Activated T-cell treated with anti-CD3 and anti-CD28 coated beads for 1 hour (primary cell): ENCODE measurements at places on chromosomes 1 and 21.

- no peak for DNase-seq
Observed at GRCh38 chr1:147246910-147247655, 4.6 kb downstream of the CHD1L start.

DNA sequence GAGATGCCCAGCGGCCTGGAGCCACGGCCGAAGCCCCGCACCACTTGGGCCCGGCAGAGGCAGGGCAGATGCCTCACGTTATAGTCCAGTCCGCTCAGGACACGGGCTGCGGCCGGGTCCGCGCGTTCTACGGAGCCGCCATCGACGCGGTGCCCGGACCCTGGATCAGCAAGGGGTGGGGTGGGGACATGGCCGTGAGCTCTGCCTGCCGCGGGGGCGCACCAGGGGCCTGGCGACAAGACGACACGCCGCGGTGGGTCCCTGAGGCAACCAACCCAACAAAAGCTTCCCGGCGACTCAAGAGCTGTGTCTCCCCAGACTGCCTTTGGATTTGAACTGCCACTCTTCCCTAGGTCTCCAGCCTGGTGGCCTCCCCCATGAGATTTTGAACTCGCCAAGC lies 211.4 kb upstream of the GREM2 start:
- DNase-seq = no peak

DNA sequence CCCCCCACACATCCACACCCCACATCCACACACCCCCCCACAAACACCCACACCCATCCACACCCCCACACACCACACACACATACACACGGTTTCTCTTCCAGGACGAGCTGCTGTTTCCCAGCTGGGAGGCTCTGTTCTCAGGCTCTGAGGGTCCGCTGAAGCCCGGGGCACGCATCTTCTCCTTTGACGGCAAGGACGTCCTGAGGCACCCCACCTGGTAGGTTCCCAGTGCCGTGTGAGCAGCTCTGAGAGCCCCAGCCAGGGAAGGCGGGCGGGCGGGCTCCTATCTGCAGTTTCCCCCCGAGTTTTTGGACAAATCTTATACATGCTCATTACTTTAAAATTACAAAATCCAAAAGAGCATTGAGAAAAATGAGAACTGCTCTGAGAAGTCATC lies 31.2 kb downstream of the SLC19A1 start:
- DNase-seq = no peak

DNA sequence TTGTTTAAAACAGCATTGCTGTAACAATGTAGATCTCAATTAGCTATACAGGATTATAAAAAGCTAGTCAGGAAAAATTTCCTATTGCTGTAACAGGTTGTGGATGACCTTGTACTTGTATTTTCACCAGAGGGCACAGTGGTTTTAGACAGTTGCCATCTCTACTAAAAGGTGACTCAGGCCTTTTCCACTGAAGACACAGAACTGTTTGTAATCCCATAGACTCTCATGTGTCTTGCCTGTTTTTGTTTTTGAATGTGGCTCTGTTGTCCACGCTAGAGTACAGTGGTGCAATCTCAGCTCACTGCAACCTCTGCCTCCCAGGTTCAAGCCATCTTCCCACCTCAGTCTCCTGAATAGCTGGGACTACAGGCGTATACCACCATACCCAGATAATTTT lies 5.9 kb downstream of the MTFR1L start:
- no peak for DNase-seq

DNA sequence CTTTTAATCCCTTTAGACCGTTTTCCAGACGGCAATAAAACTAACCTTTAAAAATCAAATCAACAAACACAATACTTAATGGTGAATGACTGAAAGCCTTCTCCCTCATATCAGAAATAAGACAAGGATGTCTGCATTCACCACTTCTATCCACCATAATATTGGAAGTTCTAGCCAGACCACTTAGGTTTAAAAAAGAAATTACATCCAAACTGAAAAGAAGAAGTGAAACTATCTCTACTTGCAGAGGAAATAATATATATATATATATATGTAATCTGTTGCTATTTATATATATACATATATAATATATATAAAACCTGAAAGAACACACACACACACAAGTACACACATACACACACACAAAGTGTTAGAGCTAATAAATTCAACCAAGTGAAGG lies 100.4 kb downstream of the BRINP3 start:
- DNase-seq = no peak

GRCh38 chr1:15046487-15047165 lies 106.9 kb upstream of the TMEM51 start:
- DNase-seq = peak; percentile 38

GRCh38 chr1:210366767-210367166 lies 38.1 kb downstream of the HHAT start:
- DNase-seq = no peak

DNA sequence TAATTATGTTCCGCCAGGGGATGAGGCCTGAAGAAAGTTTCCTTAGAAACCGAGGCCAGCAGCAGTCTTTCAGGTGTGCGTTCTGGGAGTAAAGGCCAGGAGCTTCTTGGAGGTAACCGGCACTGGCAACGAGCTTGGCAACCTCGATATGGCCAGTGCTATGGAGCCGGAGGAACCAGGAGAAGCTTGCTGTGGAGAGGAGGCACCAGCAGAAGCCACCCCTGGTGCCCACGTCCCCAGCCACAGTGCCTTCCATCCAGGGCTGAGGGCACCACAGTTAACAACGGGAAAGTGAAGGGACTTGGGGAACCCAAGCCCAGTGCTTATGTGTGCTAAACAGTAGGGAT lies 41.5 kb upstream of the LIN9 start:
- DNase-seq = no peak

GRCh38 chr1:97307151-97307550 lies 585.6 kb downstream of the PTBP2 start:
- no peak for DNase-seq

DNA sequence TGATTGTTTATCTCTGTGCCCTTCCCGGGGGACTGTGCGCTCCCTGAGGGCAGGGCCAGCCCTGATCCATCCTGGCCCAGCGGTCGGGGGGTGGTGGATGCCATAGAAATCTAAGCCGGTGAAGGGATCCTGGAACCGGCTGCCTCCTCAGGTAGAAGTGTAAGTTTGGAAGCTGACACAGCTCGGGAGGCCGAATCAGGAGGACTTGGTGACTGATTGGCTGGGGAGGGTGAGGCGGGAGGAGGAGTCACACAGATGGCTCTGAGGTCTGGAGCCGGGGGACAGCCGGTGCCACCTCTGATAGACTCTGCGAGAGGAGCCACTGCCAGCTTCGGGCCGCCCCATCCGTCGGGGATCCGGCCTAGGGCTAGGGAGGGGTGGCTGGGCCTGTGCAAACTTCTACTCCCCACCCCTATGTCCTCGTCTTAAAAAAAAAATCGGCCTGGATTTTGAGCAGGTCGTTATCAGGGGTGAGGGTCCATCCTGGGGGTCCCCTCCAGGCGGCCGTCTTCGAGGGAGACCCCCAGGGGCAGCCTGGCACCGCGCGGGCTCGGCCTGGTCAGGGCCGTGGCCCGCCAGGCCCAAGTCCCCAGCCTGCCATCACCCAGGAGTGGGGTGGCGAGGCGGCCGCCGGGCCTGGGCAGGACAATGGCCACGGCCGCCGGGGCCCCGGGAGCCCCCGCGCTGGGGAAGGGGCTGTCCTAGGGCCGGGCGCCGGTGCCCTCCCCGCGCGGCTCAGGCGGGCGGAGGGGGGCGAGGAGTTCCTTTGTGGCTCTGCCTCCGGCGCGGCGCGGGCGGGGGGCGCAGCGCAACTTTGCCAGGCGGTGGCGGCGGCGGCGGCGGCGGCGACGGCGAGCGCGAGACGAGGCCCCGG lies 708 bp upstream of the ZNF362 start:
- DNase-seq = peak; percentile 27

DNA sequence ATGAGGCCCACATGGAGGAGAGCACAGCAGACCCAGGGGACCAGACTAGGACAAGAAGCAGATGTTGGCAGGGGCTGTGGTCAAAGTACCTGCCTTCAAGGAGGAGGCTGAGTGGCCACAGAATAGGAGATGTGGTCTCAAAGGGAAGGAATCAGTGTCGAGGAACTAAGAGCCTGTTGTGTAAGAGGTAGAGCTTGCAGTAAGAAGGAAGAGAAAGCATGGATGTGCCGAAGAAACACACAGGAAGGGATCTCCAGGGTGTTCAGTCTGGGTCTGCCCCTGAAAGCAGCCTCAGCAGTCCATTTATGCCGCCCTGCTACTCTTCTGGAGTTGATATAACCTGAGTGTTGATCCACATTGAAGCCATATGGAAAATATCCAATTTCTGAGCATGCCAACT lies 83.9 kb downstream of the NID1 start:
- DNase-seq = no peak

GRCh38 chr1:165109013-165109412 lies 247.5 kb downstream of the LMX1A start:
- DNase-seq = no peak

GRCh38 chr21:45709173-45709572 lies 65.6 kb downstream of the PCBP3 start:
- no peak for DNase-seq

GRCh38 chr1:42334240-42335049 lies 590 bp downstream of the FOXJ3 start:
- DNase-seq = no peak

DNA sequence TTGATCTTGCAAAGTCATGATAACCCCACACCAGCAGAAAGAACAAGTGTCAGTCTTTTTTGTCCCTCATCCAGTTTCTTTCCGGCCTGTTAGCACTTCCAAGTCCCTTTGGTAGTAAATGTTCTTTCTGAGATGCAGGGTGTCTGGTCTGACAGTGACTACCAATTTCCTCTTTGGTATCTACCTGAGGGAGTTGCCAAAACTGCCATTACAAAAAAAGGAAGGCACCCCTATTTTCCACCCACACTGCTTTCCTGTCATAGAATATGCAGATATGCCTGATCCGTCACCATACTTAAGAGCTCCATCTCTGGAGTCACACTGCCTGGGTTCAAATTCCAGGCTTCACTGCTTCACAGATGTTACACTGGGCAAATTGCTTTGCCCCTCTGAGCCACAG lies 72.4 kb downstream of the ZNF281 start:
- DNase-seq = no peak

DNA sequence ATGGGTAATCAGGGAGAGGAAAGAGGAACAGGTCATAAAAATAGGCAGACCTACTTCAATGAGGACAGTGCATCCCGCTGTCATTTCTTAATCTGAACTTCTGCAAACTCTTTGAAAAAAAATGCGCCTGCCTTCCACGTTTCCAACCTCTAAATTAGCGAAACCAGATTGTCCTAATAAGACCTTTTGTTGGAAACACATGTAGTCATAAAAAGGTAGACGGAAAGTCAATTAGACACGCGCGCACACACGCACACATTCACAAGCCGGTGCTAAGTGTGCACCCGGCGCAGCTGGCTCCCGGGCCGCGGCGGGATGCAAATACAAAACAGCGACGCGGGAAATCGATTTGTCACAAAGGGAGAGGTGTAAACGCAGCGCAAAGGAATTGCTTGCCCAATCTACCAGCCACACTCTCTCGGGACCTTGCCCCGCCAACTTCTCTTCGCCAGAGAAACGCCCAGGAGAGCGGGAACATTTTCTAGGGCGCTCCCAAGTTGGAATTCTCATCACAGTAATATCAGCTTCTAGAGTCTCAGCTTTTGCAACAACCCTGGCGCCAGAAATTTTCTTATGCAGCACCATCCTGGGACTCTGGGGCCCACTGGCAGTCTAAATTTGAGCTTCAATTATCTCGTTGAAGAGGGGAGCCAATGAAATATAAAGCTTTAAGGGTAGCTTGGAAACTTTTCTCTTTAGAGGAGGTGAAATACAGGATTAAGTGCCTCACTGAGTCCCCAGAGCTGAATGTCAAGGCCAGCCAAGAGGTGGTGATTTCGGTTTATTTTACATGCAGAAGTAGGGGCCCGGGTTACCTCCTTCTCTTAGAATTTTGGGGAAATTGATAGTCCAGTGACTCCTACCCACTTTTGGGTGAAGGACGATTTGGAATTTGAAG lies 4.5 kb downstream of the PRRX1 start:
- no peak for DNase-seq

GRCh38 chr1:57506941-57507340 lies 83.1 kb upstream of the DAB1 start:
- DNase-seq = no peak

- DNase-seq = no peak
Observed at GRCh38 chr1:116569381-116569670, 1.5 kb downstream of the CD58 start.

GRCh38 chr1:76162254-76162653 lies 87.7 kb downstream of the ST6GALNAC3 start:
- DNase-seq = no peak

DNA sequence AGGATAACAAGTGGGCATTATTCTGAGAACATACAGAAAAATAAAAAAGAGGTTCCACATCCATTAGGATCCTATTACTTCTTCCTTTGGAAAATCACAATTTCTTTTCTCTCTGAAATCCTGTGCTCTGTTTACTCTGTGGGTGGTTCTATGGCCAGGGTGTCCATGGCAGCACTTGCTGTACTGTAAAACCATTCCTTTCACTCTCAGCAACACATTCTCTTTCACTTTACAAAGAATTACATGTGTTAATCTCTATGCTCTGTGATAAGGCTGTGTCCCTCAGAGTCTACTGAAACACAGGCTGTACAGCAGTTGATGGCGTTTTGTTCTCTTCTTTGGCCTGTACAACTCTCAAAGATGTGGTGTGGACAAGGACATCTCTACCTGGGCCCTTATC lies 524.1 kb downstream of the PTBP2 start:
- no peak for DNase-seq

GRCh38 chr1:30606166-30606565 lies 117.2 kb downstream of the MATN1 start:
- DNase-seq = no peak

DNA sequence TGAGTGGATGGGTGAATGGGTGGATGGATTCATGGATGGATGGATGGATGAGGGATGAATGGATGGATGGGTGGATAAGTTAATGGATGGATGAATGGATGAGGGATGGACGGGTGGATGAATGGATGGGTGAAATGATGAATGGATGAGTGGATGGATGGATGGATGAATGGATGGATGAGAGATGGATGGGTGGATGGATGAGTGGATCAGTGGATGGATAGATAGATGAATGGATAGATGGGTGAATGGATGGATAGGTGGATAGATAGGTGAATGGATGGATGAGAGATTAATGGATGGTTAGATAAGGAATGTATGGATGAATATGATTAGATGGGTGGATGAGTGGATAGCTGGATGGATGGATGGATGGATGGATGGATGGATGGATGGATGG lies 313.5 kb downstream of the NPHP4 start:
- DNase-seq = no peak

DNA sequence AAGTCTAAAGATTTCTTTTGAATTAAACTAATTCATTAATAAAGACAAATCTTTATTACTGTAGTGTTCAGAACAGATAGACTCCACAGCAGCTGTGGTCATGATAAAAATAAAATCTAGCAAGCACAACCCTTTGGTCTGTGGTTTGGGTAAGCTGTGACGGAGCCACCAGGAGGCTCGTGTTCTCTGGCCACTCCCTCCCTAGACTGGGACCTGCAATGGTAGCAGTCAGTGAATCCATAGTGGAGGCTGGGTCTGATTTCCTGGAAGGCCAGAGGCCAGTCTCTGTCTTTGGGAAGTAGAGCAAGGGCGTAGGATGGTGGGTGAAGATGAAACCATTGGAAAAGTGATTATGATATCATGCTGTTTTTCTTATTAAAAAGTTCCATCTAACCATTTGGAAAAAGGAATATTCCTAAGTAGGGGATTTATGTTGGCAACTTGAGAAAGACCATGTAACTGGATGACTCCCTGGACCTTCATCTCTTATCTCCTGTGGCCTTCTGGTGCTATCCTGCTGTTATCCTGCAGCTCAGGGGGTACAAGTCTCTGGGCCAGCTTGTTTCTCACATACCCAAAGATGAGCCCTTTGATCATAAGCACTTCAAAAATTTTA lies 39.0 kb downstream of the TENT5C start:
- DNase-seq = no peak
